Foreskin keratinocyte (primary cell): ENCODE measurements at places on chromosomes 12 and 14. TPM values are rescaled to one million over a fixed set of nuclear protein-coding genes. Genes with fewer than 3 reads are reported as not detected.
A peak's percentile ranks its signal among the peaks of the same experiment; 100 is the strongest.

Gene SNRNP35
- total RNA-seq = 17.7 and 21.7 TPM in 2 replicates

Gene SERPINA9
- not detected in 2 replicates for total RNA-seq

Gene TAS2R7
- total RNA-seq = not detected in 2 replicates

Gene ISM2
- total RNA-seq = 0.10 and 0.14 TPM in 2 replicates

DNA sequence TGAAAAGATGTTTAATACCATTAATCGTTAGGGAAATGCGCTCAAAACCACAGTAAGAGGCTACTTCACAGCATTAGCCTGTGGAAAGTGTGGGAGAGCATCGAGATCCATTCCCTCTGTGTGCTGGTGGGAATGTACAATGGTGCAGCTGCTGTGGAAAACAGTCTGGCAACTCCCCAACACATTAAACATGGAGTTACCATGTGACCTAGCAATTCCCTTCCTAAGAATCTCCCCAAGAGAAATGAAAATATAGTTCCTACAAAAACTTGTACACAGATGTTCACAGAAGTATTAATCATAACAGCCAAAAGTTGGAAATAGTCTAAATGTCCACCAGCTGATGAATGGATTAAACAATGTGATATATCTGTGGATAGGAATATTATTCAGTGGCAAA is 23.8 kb downstream of the MLXIP start:
- no peak for DNase-seq

- no peak for DNase-seq
These were observed 48.9 kb upstream of the POC1B start for GRCh38 chr12:89574736-89575208.

- peak; percentile 42 for DNase-seq
These were observed 107.7 kb upstream of the CAND1 start for GRCh38 chr12:67161322-67161918.

DNA sequence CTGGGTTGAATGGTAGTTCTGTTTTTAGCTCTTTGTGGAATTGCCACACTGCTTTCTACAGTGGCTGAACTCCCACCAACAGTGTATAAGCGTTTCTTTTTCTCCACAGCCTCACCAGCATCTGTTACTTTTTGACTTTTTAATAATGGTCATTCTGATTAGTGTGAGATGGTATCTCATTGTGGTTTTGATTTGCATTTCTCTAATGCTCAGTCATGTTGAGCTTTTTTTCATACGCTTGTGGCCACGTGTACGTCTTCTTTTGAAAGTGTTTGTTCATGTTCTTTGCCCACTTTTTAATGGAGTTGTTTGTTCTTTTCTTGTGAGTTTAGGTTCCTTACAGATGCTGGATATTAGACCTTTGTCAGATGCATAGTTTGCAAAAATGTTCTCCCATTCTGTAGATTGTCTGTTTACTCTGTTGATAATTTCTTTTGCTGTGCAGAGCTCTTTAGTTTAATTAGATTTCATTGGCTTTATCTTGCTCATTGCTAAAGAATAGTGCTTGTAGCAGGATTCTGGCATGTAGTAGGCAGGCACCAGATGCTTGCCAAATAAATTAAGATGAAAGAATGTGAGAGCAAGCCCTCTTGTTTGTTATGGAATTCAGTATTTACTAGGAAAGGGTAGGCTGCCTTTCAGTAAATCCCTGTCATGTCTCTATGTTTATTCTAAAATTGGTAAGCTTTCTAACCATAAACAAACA is 86.8 kb downstream of the PDE3A start:
- DNase-seq = no peak

DNA sequence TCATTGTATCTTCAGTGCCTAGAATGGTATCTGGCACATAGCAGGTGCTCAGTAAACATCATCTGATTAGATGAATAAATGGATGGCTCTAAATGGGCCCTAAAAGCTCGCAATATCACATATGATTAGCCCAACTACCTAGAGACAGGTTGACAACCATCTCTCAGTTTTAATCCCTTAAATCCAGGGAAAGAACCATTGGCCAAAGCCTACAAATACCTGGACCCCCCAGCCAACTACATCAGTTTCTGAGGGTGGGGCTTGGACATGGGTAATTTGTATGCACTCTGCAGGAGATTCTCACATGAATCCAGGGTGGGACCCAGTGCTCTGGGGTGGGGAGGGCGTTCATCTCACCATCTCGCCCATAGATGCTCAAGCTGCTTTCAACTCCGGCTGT is 4.8 kb upstream of the DTX1 start:
- DNase-seq = no peak

DNA sequence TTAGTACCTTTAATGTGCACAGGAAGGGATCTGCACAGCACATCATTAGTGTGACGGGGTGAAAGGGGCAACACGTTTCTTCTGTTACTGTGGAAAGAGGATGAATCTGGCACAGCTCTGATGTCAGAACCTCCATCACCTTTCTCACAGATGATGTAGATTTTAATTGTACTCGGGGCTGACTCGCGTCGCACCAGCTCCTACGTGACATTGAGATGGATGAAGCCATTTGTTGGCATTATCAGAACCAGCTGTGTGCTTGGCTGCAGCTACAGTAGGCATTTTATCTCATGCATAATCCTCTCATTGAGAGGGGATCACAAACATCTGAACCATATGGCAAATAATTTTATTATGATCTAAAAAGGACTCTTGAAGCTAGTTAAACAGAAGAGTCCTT is 173.6 kb downstream of the PDZRN4 start:
- no peak for DNase-seq

DNA sequence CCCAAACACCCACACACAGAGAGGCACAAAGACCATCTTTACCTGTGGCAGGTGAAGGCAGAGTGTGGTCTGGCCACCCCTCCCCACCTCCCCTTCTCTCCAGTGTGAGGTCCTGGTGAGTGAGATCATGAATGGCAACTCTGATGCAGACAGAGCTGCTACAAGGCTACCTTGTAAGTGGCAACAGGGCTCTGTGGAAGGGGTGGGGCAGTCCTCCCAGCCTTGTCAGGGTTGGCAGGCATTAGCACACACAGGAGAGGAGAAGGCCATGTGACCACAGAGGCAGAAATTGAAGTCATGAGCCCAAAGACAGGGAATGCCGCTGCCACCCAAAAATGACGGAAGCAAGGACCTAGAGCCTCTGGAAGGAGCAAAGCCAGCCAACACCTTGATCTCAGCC is 30.7 kb downstream of the VWF start:
- no peak for DNase-seq

- DNase-seq = peak; percentile 78
These were observed 1.0 kb upstream of the DUSP6 start for GRCh38 chr12:89353188-89353822.

GRCh38 chr12:102907918-102908317 is 9.1 kb downstream of the PAH start:
- DNase-seq = no peak

DNA sequence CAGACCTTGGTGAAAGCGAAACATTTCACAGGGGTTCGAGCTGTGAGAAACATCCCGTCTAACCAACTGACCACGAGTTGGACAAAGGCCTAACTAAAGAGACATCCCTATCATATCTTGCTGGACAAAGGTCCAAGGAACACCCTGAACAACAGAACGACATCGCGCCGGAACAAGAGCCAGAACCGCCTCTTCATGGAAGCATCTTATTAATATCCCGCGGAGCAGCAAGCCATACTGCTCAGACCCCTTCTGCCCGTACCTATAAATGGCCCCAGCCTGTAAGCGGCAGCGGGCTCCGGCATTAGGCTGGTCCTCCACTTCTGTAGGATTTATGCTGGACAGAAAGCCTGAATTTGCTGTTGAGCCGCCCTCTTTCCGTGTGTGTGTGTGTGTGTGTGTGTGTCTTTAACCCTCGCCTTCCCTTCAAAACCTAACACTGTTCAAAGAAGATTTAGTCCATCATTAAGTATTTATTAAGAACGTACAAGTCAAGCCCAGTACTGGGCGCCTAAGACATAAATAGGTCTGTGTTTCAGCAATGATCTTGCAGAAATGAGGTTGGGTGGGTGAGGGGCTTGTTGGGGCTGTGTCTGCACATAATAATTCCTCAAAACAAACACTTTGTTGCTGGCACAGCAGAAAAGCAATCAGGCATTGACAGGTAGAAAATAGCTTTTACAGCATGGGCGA is 1.9 kb downstream of the SLC6A15 start:
- DNase-seq = peak; percentile 49

DNA sequence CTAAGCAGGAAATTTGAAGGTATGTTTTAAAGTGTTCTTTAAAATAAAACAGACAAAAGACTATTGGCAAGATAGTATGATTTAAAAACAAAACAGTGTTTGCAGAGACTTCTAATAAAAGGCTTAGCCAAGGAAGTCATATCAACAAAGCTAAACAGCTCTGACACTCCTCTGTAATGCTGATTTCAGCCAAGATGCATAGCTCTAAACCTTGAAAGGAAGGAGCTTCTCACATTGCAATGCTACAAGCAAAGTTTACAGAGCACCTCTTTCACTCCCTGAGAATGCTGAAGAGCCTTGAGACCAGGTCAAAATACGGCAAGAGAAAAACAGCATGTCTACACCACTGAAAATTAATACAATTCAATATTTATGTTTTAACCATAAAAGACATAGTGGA is 51.8 kb downstream of the PARP11 start:
- no peak for DNase-seq

DNA sequence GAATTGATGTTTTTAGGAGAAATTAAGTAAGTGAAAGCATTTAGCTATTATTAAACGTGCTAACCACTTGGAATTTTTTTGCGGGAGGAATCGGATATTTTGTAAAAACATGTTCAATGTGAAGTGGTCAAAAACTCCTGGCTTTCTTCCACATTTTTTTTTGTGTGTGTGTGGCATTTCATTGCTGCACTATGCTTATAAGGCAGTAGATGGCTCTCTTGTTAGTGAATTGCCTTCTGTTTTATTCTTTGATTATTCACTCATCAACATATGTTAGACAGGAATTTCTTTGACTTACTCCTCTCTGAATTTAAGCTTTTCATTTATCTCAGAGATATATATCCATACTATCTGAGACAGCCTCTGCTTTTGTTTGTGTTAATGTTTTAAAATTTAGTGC is 71.3 kb downstream of the DERA start:
- no peak for DNase-seq

- DNase-seq = no peak
These were observed 155.3 kb downstream of the PDE3A start for GRCh38 chr12:20523658-20524057.

GRCh38 chr14:24310646-24311604 is at the start of gene LTB4R:
LTB4R (plus strand) TSS chr14:24311502; CDS start chr14:24315652, 4,150 bp downstream.
- DNase-seq = peak; percentile 56

DNA sequence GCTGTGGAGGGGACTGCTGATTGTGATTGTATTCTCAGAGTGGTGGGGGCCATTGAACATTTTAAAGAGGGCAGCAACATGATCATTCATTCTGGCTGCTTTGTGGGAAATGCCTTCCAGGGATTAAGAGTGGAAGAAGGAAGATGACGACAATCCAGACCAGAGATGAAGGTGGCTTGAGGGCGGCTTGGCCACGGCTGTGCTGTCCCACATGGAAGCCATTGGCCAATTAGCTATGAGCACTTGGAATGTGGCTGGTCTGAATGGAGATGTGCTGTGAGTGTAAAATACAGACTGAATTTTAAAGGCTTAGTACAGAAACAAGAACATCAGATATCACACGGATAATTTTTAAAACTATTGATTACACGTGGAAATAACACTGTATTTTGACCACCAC is 19.2 kb upstream of the SLC10A1 start:
- no peak for DNase-seq

GRCh38 chr12:114302606-114303315 is 103.2 kb downstream of the TBX5 start:
- DNase-seq = no peak

DNA sequence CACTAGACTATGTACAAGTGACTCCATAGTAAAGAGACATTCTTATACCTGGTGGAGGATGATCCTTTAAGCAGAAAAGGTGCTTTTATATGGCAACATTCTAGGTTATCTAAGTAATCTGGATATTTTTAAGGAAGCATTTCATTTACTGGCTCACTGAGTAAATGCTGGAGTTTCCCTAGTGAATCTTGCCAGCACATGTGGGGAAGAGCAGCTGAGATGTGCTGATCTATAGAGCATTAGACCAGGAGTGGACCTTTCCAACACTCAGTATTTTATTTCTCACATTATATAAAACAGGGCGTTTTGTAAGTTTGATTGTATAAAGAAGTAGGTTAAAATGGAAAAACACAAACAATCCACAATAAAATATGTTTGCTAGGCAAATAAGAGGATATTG is 478.5 kb downstream of the ATP23 start:
- peak; percentile 58 for DNase-seq

DNA sequence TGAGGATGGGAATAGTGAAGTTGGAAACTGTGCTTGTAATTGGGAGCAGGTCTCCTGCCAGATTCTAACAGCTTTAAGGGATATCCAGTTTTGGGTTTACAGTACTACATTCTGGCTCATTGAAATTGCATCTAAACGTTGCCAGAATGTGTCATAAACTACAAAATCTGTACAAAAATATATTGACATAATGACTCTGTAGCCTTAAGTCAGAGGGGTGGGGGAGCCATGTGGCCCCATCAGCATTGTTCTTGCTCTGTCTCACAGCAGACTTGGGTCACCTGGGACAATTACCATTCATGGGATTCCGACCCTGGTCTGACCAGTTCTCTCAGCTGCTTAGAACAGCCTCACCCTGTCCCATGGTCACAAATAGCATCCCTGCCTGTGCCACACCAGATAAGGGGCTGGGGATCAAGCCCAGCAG is 43.3 kb upstream of the MED13L start:
- no peak for DNase-seq

DNA sequence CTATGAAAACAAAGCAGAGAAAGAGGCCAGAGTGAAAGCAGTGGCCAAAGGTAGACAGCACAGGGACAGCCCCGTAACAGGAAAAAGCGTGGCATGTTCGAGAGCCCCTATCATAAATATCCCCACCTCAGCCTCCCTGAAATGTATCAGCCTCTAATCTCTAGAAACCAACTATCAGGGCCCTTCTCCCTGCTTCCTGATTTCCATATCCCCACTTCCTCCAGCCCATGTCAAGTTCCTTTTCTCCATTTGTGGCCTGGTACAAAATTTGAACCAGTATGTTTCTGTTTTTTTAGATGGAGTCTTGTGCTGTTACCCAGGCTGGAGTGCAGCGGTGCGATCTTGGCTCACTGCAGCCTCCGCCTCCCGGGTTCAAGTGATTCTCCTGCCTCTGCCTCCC is 16.9 kb downstream of the DEPDC4 start:
- DNase-seq = no peak

DNA sequence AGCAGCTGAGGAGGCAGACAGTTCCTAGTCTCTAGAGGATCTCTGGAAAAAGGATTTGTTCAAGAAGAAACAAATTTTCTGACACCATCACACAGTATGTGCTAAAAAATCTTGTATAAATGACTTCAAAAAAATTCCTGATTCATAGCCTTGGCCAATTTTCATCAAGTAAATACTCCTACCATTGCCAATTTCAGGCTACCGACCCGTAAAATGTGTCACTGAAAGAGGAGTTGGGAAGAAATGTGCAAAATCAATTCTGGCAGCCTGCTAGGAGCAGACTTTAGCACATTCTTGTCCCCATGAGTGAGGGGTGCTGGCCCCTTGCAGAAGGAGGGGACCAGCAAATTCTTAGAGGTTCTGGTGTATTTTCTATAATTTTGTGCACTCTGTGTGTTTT is 109.4 kb downstream of the TMEM30B start:
- no peak for DNase-seq
